ENCODE measurements at places on chromosomes 13 and 19. TPM values are rescaled to one million over a fixed set of nuclear protein-coding genes. Genes with fewer than 3 reads are reported as not detected.

LRP3 gene
- total RNA-seq, result 71.3 TPM

KLF1 gene
- total RNA-seq, result 0.69 TPM

IGFL3 gene
- not detected for total RNA-seq

MED26 gene
- total RNA-seq, result 4.4 TPM

VSTM1 gene
- total RNA-seq, result 0.23 TPM

MCEMP1 gene
- not detected for total RNA-seq

PAF1 gene
- total RNA-seq, result 31.4 TPM

Measured in diencephalon (tissue), 1 donor.